Skin of body (tissue), 3 donors: ENCODE measurements at places on chromosomes 13 and 19.

DNA sequence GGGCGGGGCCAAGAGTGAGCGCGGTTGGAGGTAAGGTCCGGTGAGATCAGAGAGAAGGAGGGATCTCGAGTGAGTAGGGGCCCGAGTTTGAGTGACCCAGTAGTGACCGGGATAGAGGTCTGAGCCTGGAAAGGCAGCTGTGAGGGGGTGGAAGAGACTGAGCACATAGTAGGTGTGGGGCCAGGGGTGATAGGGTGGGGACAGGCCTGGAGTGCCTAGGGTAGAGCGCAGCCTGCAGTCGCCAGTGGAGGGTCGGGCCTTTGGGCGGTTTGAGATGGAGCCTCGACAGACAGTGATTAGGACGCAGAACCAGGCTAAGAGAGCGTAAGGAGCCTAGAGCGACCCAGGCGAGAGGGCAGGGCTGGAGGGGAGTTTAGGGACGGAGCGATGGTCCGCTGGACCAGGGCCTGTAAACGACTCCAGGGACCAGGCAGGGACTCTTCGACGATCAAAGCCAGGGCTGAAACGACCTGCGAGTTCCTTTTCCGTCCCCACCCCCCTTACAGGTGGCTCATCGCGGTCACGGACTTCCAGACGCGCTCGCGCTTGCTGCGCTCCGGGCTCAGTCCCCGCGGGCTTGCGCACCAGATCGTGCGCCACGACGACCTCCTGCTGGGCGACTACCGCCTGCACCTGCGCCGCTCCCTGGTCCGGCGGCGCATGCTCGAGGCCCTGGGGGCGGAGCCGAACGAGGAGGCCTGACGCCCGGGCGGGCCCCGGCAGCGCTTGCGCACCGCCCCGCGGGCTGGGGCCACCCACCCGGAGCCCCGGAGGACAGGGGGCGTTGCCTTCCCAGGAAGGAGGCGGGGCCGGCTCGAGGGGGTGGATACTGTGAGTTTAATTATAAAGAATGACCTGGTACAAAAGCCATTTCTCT is 9.4 kb downstream of the C19orf81 start:
- peak; percentile 16 for DNase-seq

- no peak for DNase-seq
Observed at GRCh38 chr19:32233885-32234284, 111.5 kb upstream of the ZNF507 start.

GRCh38 chr13:44022196-44022595 is 142.5 kb downstream of the LACC1 start:
- no peak for DNase-seq

DNA sequence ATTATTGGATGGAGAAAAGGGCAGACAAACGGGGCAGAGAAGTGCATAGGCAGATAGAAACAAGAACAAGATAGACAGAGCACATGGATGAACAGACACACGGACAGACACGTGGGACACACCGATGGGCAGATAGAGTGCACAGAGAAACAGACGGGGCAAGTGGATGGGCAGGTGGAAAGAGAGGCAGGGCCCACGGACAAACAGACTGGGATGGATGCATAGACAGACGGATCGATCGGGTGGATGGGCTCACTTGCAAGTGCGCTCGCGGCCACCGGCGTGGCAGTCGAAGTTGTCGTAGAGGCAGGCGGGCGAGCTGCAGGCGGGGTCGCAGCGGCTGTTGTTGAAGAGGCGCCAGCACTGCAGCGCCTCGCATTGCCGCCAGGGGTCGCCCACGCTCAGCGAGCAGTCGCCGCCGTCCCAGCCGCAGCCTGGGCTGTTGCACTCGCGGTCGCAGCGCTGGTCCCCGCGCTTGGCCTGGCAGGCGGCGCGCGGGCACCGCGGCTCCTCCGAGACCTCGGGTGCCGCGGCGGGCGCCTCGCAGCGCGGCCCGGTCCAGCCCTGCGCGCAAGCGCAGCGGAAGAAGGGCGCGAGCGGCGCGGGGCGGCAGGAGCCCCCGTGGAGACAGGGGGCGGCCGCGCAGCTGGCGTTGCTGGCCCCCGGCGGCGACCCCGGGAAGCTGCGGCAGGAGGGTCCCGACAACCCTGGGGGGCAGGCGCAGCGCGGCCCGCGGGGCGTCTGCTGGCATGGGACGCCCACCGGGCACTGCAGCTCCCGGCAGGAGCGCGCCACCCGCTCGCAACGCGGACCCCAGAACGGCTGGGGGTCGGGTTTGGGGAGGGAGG is 23.3 kb downstream of the NOTCH3 start:
- peak; percentile 35 for DNase-seq

- no peak for DNase-seq
Observed at GRCh38 chr13:87314822-87315221, 356.3 kb upstream of the SLITRK5 start.

DNA sequence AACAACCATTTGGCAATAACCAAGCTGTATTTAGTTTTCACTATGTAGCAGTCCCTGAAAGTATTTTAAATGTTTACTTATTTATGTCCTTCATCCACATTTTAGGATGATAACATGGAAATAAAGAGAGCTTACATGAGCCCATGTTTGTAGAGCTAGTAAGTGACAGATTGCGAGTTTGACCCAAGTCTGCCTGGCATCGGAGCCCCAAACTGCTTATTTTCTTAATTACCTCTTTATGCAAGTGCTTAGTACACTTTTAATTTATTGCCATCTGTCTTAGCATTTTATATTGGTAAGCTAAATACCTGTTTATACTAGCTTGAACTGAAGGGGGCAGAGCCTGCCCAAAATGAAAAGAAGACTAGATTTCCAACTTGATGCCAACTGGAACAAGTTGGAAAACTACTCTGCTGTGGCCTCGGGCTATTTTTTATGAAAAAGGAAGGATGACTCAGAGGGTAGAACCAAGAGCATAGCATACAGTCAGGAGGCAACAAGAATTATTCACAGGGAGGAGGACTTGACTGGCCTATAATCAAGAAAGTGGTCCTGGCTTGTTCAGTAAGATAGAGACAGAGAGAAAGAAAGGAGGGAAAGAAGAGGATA is 150.2 kb downstream of the NDFIP2 start:
- no peak for DNase-seq

GRCh38 chr13:99354371-99354951 is 47.3 kb upstream of the GPR183 start:
- no peak for DNase-seq

DNA sequence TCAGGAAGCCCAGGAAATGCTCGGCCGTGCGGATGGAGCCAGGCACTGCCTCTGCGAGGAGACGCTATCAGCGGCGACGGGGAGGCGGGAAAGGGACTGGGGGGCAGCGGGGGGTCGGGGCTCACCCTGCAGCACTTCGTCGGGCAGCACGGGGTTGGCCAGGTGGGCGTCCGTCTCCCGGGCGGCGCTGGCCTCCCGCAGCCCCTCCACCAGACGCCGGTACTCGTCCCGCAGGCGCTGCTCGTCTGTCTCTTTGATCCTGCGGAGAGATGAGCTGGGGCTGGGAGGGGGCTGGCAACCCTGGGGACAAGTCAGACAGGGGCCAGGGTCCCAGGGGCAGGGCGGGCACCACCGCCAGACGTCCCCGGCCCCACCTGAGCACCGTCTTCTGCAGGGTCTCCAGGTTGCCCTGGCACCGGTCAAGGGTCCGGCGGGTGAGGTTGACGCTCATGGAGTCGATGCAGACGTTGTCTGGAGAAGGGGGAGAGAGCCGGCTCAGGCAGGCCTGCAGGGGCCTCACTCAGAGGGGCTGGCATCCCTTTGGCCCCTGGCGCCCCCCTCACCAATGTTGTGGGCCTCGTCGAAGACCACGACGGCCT is 6.4 kb downstream of the ERCC2 start:
- no peak for DNase-seq

GRCh38 chr13:45224176-45224575 is 23.3 kb upstream of the KCTD4 start:
- no peak for DNase-seq

DNA sequence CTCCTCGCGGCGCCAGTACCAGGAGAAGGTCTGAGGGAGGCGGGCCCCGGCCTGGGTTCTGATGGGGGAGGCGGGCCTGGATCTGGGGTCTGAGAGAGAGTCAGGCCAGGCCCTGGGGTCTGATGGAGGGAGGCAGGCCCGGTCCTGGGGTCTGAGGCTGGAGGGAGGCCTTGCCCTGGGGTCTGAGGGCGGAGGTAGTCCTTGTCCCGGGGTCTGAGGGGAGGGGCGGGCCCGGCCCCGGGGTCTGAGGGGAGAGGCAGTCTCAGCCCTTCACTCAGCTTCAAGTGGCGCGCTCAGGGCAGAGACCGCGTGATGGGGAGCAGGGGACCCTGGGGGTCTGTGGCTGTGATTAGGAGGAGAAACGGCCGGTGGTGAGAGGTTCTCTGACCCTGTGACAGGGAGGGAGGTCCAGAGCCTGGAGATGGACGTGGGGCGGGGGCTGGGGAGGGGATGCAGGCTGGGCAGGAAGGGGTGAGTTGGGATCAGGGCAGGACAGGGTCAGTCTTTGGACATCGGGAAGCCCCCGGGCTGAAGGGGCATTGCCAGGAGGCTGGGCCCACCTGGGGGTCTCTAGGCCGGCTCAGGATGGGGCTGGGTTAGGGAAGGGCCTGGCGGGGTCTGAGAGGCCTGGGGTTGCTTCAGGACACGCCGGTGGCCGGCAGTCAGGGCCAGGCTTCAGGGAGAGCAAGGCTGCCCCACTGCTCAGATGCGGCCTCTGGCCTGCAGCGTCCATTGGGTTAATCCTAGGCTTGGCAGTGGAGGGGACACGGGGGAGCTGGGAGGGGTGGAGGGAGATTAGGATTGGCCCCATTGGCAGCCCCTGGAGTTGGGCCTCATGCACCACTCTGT is 18.7 kb downstream of the HCN2 start:
- no peak for DNase-seq

DNA sequence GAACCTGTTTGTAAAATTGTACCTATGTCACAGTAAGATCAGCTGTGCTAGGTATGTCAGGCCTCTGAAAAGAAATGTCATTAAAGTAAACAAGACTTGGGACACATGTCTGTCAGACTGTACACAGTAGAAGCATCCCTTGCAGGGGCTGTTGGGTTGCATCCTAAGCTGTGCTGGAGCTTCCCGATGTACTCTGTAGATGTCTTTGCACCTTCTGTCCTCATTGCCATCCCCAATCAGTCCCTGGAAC is 48.7 kb upstream of the GPR183 start:
- no peak for DNase-seq

GRCh38 chr13:25468325-25469168 is 96.8 kb downstream of the ATP8A2 start:
- DNase-seq, result no peak

GRCh38 chr13:66745307-66745706 is 484.8 kb downstream of the PCDH9 start:
- no peak for DNase-seq

- DNase-seq, result no peak
Observed at GRCh38 chr19:2659856-2660432, 42.5 kb downstream of the GNG7 start.

- DNase-seq, result no peak
Observed at GRCh38 chr19:30163663-30164062, 208.5 kb upstream of the ZNF536 start.

- DNase-seq, result no peak
Observed at GRCh38 chr13:112513761-112514160, 74.2 kb downstream of the TUBGCP3 start.

GRCh38 chr13:34764246-34764645 is 177.8 kb upstream of the NBEA start:
- DNase-seq, result no peak

DNA sequence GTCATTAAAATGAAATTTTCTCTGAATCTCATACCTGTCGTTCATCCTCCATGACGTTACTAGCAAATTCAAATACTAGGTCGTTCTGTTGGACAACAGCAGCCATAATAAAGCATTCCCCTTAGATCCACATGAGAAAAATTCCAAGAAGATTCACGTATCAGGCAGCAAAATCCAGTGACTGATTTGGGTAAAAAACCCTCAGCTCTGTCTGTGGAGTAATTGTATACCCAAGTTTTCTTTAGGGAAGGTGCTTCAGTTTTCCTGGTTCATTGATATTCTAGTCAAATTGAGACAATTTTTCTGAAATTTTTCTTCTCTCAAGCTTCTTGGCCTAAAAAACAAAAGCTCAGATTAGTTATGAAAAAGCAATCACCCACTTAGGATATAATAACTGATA is 37.2 kb downstream of the ELF1 start:
- DNase-seq, result no peak

DNA sequence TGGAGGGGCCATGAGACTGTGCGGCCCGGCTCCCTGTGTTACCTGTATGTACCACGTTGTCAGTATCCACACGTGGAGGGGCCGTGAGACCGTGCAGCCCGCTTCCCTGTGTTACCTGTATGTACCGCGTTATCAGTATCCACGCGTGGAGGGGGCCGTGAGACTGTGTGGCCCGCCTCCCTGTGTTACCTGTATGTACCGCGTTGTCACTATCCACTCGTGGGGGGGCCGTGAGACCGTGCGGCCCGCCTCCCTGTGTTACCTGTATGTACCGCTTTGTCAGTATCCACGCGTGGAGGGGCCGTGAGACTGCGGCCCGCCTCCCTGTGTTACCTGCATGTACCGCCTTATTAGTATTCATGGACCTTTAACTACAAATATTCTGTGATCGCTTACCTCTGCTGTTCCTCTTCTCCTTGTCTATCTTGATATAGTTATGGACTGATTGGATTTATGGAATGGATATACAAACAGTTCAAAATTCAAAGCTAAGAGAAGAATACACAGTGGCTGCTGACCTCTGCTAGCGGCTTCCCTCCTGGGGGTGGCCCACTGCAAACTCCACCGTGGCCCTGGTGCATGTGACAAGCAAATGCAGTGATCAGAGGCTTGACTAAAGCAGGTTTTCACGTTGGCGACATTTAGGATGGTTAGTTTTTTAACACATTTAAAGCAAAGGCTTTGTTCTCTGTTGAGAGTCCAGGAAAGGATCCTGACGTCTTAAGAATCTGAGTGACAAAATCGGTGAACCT is 38.7 kb downstream of the ATP11A start:
- DNase-seq, result no peak

DNA sequence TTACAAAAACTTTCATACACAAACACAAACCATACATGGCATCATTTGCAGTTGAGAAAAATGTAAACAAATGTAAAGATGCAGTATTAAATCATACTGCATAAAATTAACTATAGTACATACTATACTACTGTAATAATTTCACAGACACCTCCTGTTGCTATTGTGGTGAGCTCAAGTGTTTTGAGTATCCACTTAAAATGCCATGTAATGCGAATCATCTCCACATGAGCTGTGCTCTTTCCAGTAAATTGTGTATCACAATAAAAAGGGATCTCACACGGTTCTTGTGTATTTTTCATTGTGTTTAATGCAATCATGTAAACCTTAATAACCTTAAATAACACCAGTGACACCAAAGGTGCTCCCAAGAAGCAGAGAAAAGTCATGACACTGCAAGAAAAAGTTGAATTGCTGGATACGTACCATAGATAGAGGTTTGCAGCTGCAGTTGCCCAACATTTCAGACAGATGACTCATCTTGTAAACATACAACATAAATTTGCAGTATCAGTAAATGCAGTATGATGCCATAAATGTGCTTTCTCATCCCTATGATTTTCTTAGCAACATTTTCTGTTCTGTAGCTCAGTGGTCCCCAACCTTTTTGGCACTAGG is 166.6 kb downstream of the RAP2A start:
- DNase-seq, result no peak

GRCh38 chr19:40055832-40056504 is at the start of gene ZNF780B:
ZNF780B (minus strand) TSS chr19:40056231; CDS start chr19:40050332, 5,899 bp downstream.
- no peak for DNase-seq
